RWPE1 (cell line): ENCODE measurements at places on chromosomes 7 and 10.
A peak's percentile ranks its signal among the peaks of the same experiment; 100 is the strongest.

GRCh38 chr10:13106387-13107045 is 6.6 kb downstream of the OPTN start:
- DNase-seq = no peak

DNA sequence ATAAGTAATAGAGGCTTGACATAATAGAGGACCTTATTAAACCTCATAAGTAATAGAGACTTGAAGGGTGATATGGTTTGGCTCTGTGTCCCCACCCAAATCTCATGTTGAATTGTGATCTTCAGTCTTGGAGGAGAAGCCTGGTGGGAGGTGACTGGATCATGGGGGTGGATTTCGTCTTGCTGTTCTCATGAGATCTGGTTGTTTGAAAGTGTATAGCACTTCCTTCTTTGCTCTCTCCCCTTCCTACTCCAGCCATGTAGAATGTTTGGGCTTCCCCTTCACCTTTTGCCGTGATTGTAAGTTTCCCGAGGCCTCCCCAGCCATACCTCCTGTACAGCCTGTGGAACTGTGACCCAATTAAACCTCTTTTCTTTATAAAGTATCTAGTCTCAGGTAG is 8.6 kb downstream of the KIFBP start:
- no peak for DNase-seq

- peak; percentile 38 for DNase-seq
These were observed 906 bp downstream of the DKK1 start for GRCh38 chr10:52314822-52315552.

DNA sequence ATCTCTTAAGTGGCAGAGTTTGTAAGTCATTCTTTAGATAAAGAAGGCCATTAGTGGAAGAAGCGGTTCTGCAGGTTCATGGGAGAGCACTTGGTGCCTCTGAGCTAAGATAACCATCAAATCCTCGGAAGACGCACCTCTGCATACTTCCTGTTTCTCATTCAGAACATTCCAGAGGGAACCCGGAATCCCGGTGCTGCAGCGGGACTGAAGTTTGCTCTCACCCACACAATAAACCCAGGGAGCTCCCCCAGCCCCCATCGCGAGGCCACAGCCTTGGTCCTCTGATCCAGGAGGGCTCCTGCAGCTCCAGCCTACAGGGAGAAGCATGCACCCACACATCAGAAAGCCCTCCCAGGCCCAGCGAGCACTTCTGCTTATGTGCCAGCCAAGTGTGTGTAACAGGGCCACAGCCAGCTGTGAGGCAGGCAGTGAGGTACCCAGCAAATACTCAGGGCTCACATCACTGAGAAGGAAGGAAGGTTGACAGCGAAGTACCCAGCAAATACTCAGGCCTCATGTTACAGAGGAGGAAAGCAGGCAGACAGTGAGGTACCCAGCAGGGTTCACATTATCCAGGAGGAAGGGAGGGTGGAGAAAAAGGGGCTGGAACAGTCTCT is 142.4 kb downstream of the DIP2C start:
- peak; percentile 36 for DNase-seq

DNA sequence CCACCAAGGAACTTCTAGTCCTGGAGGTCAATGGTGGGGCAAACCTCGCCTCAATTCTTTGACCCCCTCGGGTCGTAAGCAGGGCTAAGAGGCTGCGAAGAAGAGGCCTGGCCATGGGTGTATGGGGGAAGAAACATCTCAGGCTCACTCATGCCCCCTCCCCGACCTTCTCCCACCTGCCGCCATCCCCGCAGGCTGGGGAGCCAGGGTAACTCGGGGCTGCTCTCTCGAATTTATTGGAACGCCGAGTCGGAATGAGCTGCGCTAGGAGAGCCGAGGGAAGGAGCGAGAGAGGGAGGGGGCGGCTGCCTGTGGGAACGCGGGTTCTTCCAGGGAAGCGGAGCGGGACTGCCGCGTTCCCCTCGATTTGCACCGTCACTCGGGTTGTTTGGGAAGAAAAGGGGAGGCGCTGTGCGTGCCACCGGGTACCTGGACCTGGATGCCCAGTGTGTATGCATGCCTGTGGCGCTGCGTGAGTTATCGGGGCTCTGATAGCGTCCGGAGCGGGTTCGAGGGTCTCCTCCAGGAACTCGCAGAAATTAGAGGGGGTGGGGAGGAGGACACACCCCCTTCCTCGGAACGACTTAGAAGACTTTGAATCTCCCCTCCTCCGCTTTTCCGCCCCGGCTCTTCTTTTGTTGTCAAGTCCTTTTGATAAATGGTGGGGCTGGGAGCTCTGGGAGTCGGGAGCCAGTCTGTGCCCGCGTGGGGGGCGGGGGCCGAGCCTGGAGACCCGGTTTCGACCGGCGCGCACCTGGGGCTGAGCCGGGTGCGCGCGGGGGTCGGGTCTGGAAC is 1.8 kb upstream of the ZNF503 start:
- DNase-seq = no peak

DNA sequence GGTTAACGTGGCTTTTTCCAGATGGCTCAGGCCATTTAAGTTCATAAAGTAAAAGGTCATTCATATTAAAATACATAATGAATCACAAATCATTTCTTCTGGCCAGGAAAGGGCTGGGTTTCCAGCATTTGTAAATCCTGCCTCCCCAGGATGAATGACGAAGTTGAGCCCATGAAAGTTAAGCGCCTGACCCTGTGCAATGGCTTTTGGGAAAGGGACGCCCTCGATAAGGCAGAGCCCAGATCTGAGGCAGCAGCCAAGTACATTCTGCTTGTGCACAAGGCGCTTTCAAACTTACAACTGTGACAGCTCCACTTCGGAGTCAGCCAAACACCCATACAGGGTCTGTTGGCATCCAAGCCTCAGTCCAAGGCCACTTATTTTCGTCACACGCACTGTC is 2.8 kb downstream of the GIMAP6 start:
- DNase-seq = no peak

- no peak for DNase-seq
These were observed 250.4 kb downstream of the ELMO1 start for GRCh38 chr7:37198041-37198905.
